ENCODE measurements at places on chromosomes 2 and 18.

- DNase-seq = no peak
Observed at GRCh38 chr2:43116988-43117387, 109.4 kb downstream of the ZFP36L2 start.

DNA sequence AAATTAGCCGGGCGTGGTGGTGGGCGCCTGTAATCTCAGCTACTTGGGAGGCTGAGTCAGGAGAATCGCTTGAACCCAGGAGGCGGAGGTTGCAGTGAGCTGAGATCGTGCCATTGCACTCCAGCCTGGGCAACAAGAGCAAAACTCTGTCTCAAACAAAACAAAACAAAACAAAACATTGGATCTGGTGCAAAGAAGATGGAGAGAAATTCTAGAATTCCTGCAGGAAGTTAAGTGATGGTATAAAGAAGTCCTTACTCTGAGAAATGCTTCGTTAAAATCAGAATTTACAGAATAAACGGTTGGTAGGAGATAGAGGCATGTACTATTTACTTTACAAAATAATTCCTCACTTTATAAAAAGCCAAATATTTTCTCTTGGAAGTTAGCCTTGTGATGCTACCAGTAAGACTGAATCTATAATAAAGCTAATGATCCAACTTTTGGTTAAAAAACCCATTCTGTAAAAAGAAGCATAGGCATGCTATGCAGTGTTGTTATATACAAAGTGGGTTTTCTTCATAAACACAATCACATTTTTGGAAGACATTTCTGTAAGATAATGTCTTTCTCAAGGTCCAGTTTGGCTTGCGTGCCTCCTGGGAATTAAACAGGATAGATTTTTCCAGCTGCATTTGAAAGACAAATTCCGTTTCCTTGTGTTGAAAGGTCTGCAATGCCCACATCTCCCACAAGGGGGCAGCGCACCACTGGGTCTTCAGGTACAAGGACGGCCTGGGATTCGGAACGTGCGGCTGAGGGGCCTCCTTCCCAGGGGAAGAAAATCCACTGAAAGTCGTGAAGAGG is 35.6 kb upstream of the PNO1 start:
- peak; percentile 44 for DNase-seq

GRCh38 chr2:121904656-121905055 is 149.2 kb downstream of the TSN start:
- no peak for DNase-seq

GRCh38 chr2:119249311-119249710 is 25.7 kb downstream of the STEAP3 start:
- DNase-seq = no peak

GRCh38 chr2:168929031-168929430 is 27.9 kb downstream of the G6PC2 start:
- no peak for DNase-seq

Measured in DMS79 (cell line).